ENCODE measurements at places on chromosomes 2 and 18. TPM values are rescaled to one million over a fixed set of nuclear protein-coding genes. Genes with fewer than 3 reads are reported as not detected.

SMAD4 gene
- total RNA-seq = 63.0 TPM

RSAD2 gene
- not detected for total RNA-seq

ZNF892 gene
- 5.7 TPM for total RNA-seq

STARD6 gene
- not detected for total RNA-seq

BMPR2 gene
- total RNA-seq = 30.6 TPM
